T-helper 2 cell (primary cell): ENCODE measurements at places on chromosomes 2 and 18.

DNA sequence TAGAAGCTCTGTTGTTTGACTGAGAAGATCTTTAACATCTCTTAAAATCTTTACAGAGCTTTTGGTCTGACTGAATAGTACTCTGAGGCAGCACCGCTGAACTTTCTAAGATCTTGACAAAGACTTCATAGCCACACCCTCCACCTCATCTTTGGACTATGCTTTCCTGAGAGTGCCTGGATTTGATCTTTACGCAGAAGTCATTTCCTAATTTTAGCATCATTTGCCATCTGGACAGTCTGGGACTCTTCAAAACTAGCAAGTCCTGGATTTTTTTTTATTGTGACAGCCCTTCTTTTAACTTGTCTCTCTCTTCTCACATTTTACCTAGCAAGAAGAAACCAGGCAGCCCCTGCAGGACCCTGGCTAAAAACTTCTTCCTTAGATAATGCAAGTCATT is 188.8 kb downstream of the CTIF start:
- DNase-seq, result no peak

GRCh38 chr18:32243358-32243757 is 53.5 kb downstream of the MEP1B start:
- DNase-seq, result no peak

DNA sequence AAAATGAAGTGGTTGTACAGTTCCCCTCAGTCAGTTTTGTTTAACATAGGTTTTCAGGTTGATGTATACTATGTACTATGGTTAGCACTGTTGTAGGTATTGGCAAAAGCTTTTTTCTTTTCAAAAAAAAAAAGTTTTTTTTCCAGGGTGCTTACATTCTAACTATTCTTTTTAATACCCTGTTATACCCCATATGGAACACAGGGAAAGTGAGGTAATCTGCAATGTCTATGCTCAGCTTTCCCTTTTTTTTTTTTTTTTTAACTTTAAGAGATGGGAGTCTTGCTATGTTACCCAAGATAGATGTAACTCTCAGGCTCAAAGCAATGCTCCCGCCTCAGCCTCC is 590 bp upstream of the CCDC138 start:
- DNase-seq, result no peak

DNA sequence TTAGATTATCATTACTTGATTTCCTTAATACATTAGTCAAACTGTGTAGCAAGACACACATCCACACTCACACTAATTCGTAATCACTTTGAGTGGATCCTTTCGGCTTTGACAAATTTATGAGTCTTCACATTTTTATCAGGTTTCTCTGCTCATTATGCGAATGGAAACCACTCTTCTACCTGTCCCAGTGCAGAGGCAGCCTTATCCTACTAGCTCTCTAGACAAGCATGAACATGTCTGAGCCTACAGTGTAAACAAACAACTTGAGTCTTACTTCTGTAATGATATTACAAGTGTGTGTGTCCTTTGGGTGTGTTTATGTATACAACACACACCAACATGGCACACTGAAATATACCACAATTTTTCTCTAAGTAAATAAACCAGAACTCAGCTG is 361.9 kb upstream of the CHST9 start:
- no peak for DNase-seq

- no peak for DNase-seq
Observed at GRCh38 chr2:54446625-54447024, 9.5 kb upstream of the SPTBN1 start.

GRCh38 chr2:214706986-214707385 is 102.5 kb downstream of the BARD1 start:
- DNase-seq, result no peak

DNA sequence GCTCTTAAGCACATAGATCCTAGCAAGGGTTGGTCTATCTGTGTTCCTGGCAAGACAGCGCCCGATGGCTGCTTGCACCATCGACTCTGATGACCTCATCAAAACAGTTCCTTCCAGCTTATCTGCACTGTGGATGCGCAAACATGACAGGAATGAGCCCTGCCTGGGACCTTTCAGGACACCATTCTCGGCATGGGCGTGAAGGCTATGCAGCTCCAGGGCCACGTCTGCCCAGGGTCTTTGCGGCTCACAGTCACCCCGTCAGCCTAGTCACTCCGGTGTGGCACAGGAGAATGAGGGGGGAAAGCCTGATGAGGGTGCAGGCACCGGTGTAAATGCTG is 147.8 kb upstream of the TWIST2 start:
- DNase-seq, result no peak

DNA sequence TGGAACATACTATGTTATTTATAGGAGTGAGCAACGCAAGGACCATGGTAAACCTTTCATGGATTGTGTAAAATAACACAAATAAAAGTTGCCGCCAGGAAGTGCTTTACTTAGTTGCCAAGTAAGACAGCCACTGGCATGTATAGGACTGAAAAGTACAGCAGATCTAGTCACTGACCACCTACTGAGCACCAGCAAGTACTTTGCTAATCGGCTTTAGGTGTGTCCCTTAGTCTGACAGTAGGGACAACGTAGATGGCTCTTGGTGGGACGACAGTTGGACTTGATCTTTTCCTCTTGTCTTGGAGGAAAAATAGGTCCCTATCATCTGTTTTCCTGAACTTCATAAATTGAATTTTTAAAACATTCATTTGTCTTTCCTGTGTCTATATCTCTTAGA is 13.6 kb upstream of the CXXC1 start:
- DNase-seq, result no peak

- DNase-seq, result no peak
Observed at GRCh38 chr18:30265190-30265589, 777.4 kb downstream of the DSC3 start.

- DNase-seq, result no peak
Observed at GRCh38 chr18:52000435-52000834, 339.6 kb upstream of the DCC start.

DNA sequence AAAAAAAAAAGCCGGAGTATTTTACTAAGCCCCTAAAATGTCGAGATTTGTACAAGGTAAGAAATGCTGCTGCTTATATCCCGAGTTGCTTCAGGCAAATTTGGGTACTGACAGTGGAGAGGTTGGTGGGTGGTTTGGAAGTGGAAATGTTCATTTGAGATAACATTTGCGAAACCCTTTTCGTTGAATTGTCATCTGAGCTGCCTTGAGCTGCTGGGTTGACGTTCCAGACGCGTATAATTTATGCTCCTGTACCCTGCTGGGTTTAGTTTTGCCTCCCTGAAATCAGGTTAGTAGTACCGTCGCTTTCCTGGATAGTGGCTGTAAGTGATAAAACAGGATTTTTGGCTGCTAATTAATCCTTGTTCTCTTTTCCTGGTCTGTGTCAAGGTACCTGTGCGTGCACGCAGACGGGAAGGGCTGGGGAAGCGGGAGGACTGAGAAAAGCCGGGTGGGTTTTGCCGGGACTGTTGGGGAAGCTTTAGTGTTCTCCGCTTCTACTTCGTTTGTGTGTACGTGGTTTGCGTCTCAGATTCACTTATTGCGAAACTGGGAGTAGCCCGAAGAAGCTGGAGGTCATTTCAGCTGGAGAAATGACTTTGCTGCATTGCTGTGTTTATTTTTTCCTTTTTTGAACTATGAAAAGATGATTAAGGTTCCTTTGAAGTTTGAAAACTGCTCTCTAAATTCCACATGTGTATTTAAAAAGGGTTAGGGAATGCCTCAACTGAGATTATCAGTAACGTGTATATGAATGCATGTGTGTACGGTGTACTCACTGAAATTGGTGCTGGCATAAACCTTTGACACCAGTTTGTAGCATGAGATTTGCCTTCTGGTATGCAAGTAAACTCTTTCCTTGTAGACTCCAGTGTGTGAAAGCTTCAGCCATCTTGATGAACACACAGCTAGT is 709 bp downstream of the UGP2 start:
- peak; percentile 49 for DNase-seq

DNA sequence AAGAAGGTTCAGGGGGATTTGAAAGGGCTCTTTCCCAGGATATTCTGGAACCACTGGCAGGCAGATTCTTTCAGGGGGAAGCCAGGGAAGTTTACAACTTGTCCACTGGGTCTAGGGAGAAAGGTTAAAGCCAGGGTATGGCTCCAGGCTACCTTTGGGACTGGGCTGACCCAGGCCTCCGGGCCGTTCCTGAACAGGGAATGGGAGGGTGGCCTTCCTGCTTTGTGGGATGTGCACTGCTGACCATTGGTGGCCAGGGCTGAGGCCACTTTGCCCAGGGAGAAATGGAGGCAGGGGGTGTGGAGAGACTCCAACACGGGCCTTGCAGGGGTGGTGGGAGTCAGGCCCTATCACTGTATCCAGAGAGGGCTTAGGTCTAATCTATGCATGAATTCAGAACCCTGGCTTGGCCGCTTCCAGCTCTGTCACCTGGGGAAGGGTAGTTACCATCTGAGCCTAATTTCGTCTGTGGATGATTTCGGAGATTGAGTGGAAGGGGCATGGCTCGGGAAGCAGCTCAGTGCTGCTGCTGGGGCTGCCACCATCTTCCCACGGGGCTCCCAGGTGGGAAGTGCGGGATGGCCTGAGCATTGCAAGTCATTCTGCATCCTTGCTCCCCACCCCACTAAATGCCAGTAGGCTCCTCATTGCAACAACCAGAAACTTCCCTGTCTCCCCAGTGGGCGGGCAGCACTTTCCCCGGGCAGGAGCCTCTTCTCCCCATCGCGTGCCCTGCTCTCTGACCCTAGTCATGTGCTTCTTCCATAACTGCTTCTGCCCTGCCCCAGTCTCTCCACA is 57.1 kb upstream of the OTOF start:
- DNase-seq, result no peak

GRCh38 chr18:45298986-45299385 is 316.3 kb upstream of the SLC14A2 start:
- DNase-seq, result no peak

GRCh38 chr2:168694866-168695265 is 107.6 kb upstream of the NOSTRIN start:
- DNase-seq, result no peak

DNA sequence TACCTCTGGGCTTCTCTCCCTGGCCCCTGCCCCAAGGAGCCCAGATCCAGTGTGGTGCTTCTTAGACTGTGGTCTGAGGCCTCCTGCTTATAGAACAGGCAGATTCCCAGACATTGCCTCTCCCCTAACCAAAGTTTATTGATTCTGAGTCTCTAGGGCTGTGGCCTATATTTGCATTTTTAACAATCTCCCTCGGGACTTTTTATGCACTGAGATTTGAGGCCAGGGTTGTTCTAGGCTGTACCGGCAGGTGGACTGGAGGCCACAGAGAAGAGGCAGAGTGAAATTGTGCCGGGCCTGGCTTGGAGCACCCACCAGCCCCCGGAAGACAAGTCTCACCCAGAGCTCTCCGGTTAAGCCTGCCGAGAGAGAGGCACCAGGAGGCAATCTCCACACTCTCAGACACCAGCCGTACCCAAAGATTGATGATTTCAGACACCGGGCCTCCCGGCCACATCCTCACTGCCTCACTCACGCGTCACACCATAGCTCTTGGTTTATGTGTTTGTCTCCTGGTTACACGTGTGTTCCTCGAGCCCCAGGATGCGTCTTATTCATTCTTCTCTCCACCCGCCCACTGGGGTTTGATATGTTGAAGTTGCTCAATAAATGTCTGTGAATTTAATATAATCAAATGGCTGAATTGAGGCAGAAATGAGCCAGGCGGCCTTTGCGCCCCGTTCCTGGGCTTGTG is 203.7 kb downstream of the KLHL29 start:
- DNase-seq, result no peak

GRCh38 chr2:115939902-115940301 is 1497.5 kb downstream of the DPP10 start:
- no peak for DNase-seq

GRCh38 chr2:98701230-98701629 is 29.7 kb downstream of the MGAT4A start:
- no peak for DNase-seq

DNA sequence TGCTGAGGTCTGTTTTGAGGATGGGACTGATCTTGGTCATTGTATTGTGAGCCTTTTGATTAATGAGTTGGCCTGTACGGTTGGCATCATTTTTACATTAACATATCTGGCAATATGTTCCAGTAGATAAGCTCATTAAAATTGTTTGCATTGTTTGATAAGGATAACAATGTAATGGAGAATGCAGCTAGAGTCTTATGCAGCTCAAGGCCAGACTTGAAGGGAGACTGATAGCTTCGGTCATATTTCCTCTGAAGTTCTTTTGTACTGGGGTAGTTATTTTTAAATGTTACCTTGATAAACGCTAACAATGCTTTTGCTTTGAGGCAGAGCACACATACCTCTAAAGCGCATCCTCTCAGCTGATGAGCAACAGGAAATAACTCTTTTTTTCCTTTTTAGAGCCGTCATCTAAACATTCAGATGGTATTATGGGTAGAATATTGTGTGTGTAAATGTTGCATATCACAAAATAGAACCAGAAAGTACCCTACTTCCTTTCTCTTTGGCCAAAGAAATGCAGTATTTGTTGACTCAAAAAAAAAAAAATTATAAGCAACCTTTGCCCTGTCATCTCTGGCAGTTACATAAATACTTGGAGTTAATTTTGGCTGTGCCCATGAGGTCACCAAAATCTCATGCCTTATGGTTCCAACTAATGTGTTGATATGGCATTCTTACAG is 1.3 kb downstream of the MAPRE2 start:
- DNase-seq, result peak; percentile 76

DNA sequence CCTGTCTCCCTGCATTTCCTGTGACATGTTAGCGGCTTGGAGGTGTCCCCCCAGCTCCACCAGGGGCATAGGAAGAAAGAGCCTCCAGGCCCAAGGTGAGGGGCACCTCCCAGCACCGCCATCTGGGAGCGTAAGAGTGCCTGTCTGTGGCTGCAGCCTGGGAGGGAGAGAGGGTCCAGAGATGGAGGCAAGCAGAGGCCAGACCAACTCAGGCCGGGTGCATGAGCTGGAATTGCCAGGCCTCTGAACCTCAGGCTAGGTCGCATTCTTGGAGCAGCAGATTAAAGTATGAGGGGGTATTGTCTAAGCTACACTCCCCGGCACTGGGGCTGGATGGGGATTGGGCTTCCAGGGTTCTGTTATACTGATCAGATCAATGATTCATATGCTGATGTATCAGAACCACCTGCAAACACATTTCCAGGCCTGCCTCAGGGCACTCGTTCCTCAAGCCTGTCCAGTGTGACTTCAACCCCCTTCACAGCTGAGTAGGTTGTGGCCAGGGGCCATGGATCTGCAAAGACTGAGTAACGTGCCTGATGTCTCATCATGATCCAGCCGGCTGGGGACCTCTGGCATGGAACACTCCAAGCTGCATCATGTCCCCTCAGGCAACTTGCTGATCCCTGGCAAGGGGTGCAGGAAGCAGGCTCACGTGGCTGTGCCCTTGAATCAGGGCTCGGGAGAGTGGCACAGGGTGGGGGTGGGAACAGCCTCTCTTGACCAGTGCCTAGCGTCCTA is 73.2 kb downstream of the HS1BP3 start:
- DNase-seq, result no peak

DNA sequence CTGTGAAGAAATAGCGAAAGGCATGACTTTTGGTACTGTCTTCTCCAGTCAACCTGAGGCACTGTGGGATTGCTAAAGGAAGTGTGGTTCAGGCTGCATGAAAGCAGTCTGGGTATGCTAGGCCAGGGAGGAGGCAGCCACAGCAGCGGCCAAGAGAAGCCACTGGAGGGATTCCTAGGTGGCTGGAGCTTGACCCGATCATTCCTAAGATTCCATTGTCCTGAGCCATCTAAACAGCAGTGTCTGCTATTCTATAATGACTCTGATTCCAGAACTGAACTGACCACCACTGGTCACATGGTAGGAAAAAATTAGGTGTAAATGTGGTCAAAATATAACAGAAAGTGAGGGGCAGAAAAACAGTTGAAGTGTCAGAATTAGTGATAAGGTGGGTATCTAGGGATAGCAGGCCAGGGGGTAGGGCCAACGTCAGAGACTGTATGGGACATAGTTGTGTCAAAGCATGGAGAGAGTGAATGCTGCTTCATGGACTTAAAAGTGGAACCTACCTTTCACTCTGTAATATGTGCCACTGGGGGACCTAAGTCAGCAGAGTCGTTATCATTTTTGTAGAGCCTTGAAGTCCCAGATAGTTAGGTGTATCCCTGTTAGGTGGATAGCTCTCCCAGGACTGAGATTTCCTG is 204.6 kb downstream of the CTNNA2 start:
- no peak for DNase-seq
